ENCODE measurements at places on chromosomes 11 and 22. TPM values are rescaled to one million over a fixed set of nuclear protein-coding genes. Genes with fewer than 3 reads are reported as not detected.

DNA sequence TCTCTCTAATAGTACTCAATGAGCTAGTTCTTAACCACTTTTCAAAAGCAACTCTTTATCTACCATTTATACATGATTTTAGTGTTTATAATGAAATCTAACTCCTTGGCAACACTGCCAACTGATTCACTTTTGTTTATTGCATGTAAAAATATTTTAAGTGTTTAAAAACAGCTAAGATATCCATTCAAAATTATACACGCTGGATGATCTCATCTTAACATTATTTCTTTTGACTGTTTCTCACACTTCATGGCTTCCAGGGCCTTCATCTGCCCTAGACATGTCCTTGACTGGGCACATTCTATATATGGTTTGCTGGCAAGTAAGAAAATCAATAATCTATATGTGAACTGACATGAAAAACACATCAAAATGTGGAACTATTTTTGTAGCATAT lies 414.6 kb upstream of the LUZP2 start:
- DNase-seq = no peak

DNA sequence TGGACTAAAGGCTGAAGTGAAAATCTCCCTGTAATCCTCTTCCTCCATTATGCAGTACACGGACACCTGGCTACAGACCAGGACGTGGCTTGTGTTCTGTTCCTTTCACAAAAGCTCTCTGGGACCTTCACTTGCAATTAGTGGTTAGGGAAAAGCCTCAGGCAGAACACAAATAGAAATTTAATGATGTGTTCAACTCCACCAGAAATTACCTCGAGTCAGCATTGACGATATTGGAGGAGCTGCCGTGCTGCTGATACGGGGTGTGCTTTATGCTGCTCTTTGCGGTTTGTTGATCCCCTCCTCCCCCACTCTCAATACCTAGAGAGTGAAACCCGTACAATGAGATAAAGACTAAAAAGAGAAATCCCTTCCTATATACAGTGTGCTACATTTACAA lies 48.9 kb downstream of the POLD3 start:
- no peak for DNase-seq

DNA sequence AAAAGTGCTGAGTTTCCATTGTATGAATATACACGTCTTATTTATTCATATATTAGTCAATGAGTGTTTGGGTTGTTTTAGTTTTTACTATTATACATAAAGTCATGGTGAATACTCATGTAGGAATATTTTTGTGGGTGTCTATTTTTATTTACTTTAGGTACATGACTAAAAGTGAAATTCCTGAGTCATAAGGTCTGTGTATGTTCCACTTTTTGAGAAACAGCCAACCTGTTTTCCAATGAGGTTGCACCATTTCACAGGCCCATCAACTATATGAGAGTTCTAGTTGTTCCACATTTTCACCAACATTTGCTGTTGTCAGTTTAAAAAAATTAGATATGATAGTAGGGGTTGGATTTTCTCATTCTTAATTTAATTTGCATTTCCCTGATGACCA lies 6.6 kb upstream of the OR6X1 start:
- DNase-seq = no peak

DNA sequence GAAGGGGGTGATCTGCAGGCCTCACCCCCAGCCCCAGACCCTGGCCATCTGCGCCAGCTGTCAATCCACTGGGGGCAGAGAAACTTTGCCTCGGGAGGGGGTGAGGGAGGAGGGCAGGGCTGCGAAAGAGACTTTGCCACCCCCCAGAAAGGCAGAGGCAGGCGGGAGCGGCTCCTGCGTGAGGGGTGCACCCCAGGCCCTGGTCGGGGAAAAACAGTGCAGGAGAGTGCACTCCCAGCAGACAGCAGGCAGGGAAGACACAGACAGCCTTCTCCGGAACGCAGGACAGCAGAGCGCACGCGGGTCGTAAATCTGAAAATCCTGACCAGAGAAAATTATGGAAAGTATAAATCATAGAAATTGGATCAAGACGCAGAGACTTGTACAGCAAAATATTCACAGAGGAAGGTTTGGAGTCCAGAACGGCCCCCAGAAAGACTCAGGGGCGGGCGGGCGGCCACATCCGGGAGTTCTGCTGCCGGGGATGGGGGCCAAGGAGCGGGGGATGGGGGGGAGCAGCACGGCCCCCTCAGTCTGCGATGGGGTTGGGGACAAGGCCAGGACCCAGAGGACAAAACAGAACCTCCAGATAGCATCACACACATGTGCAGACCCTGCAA lies 8.0 kb upstream of the MRPL23 start:
- peak; percentile 37 for DNase-seq

DNA sequence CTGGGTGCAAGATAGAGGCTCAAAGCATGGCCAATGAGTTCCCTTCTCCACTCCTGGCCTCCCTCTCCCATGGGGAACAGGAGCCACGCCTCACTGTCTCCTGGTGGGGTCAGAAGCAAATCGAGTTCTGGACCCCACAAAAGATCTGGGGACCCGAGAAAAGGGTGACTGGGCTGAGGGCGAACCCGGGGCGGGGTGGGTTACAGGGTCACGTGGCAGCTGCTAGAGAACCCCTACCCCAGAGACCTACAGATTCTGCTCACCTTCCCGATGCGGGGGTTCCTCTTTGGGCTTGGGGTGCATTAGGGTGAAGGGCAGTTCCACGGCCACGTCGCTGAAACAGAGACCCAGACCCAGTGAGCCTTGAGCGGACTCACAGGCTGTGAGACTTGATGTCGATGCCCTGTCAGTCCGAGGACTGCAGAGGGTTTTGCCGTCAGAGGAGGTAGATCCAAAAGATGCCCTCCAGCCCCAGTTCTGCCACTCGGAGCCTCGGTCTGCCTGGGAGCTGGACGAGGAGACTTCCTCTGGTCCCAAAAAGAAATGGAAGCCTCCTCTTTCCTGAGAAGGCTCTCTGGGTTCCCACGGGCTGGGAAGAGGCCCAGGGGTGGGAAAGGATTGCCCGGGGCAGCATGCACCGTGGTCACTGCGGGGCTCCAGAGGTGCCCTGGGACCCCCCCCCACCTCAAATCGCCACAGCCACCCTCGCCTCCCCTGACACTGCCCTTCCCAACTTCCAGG lies 28.2 kb downstream of the TPBGL start:
- peak; percentile 17 for DNase-seq

Gene EEF1G
- 1,135 TPM for total RNA-seq

Gene CSTPP1
- 18.0 TPM for total RNA-seq

DNA sequence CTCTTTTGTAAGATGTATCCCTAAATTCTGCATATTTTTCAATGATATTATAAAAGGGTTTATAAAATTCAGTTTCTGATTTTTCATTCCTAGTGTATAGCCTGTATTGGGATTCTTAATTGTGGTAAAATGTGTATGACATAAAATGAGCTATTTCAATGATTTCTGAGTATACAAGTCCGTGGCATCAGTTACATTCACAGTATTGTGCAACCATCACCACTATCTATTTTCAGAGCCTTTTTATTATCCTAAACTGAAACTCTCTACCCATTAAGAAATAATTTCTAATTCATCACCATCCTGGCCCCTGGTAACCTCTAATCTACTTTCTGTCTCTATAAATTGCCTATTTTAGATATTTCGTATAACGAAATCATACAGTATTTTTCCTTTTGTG lies 39.8 kb downstream of the EIF3F start:
- DNase-seq = no peak

Gene DEPDC7
- total RNA-seq = 1.0 TPM

DNA sequence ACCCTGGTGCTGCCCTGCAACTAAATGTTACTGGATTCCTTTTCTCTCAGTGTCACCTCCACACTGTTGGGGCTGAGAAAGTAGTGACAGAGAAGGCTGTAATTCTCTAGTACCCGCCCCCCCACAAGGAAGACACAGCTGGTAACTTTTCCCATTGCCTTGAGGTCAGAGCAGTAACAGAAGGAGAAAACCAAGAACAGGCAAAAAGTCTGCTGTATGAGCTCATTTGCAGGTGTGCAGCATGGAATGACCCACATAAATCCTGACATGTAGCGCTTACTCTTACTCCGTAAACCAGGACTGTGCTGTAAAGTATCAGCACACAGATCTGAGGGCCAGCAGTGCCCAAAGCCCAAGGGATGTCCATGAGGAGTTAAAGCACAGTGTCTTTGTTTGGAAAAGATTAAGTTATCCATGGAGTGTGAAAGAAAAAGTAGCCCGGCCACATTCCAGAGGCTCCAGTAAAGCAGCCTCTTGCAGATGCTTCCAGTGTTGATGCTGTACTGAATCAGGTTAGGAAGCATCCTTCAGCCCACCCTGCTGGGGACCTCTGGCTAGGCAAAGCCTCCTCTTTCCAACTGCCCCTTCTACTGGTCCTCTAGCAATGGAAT lies 120.7 kb downstream of the PLEKHA7 start:
- no peak for DNase-seq

Gene MRGPRF
- total RNA-seq = 3.3 TPM

DNA sequence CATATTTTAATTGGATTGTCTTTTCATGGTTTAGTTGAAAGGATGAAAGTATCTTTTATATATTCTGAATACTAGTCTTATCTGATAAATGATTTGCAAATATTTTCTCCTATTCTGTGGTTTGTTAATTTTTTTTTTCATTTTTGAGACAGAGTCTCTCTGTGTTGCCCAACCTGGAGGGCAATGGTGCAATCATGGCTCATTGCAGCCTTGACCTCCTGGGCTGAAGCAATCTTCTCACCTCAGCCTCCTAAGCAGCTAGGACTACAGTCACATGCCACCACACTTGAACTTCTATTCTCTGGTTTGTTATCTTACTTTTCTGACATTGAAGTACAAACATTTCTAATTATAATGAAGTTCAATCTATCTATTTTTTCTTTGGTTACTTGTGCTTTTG lies 30.0 kb upstream of the FAR1 start:
- DNase-seq = no peak

Data from heart left ventricle (tissue), 16 donors.